ENCODE measurements at places on chromosomes 16 and 17.

- no peak for DNase-seq
Measured at GRCh38 chr17:49388290-49388640, 26.2 kb upstream of the ZNF652 start.

DNA sequence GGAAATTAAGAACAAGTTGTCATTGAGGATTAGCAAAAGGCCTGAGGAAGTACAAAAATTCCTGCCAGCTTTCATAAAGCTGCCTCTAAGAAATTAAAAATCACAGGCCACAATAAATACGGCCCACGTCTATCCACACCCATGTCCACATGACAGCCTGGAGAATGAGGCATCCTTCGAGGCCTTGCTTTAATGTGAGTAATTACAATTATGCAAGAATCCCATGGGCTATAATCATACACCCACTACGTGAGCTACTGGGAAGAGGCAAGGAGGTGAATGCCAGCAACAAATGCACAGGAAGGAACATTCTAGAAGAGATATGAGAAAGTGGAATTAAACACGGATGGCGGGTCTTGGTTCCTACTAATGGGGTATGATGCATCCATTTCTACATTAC is 65.4 kb upstream of the ZFHX3 start:
- no peak for DNase-seq

GRCh38 chr16:25372716-25373115 is 115.1 kb upstream of the ZKSCAN2 start:
- no peak for DNase-seq

DNA sequence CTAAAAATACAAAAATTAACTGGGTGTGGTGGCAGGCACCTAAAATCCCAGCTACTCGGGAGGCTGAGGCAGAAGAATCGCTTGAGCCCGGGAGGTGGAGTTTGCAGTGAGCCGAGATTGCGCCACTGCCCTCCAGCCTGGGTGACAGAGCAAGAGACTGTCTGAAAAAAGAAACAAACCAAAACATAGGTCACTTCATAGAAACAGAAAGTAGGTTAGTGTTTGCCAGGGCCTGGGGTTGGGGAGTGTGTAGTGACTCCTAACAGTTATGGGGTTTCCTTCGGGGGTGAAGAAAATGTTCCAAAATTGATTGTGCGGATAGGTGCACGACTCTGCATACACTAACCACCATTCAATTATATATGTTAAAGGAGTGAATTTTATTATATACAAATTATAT is 59.2 kb downstream of the ATP2C2 start:
- no peak for DNase-seq

GRCh38 chr17:73541111-73541510 is 103.1 kb downstream of the SDK2 start:
- no peak for DNase-seq

DNA sequence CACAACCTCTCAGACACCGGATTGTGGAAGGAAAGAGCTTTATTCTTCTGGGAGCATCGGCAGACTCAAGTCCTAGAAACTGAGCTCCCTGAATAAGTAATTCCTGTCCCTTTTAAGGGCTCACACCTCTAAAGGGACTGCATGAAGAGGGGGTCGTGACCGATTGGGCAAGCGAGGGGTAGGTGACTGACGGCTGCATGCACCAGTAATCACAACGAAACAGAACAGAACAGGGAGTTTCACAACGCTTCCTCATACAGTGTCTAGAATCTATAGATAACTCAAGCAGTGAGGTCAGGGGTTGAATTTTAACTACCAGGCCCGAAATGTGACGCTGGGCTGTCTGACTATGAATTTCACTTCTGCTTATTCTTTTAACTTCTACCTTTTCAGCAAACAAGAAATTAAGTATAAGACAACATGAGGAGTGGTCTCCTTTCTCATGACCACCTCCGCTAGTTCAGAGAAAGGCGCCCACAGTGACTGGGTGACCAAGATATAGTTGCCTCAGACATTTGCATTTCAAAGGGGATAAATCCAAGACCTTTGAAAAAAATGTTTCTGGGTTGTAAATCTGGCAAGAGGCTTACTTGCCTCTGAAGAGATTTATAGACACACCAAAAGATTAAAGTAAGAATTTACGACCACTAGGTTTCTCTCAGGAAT is 88.4 kb upstream of the ATF7IP2 start:
- DNase-seq, result no peak

DNA sequence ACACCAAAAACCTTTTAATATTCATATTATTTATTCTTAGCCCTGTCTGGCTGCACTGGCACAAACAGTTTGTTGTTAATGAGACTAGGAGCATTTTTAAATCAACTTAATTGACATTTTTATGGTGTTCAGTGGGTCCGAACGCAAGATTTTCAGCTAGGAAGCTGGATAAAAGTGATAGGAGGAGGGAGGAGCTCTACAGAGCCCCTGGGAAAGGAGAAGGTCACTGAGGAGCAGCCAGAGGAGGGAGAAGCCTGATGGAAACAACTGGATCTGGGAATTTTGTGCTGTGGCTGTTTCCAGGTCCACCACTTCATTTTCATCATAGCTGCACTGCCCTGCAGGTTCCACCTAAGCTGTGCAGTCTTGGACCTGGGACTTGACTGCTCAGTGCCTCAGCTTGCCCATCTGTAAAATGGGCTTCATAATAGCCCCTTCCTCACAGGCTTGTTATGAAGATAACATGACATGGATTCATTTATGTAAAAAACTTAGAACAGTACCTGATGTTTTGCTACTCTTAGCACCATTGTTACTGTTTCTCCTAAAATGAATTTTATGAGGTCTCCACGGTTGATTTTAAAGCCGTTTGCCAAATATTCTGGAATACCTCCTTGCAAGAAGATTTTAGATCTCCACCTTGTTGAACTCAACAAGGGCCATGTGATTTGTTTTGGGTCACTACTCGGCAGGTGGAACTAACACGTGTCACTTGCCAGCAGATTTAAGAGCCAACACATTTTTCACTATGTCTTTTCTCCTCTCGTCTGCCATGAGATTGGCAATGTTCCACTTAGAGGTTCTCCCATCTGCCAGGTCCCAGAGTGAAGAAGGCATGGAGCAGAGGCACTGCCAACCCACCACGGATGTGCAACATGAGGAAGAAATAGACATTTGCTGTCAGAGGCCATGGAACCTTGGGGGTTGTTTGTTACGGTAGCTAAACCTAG is 18.7 kb upstream of the GRIN2A start:
- no peak for DNase-seq

- no peak for DNase-seq
Measured at GRCh38 chr17:50527155-50527762, 5.3 kb upstream of the EPN3 start.

GRCh38 chr16:70700101-70701020 is 14.5 kb upstream of the MTSS2 start:
- peak; percentile 84 for DNase-seq

- no peak for DNase-seq
Measured at GRCh38 chr17:56997313-56997712, 19.4 kb downstream of the SCPEP1 start.

DNA sequence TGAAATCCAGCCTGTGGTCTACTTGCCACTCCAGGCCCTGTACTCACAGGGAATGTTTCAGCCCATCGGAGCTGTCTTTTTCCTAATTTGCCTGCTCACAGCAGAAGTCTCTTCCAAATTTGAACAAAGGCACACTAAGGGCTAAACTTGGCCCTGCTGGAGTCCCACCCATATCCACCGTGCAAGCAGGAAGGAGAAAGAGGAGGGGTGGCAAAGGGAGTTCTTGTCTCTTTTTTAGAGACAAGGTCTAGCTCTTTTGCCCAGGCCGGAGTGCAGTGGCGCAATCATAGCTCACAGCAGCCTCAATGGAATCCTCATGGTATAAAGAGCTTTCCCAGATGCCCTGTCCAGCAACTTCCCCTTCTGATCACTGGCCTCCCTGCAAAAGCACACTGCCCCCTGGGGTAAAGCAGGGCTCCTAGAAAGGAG is 2.7 kb upstream of the PRM1 start:
- DNase-seq, result no peak

DNA sequence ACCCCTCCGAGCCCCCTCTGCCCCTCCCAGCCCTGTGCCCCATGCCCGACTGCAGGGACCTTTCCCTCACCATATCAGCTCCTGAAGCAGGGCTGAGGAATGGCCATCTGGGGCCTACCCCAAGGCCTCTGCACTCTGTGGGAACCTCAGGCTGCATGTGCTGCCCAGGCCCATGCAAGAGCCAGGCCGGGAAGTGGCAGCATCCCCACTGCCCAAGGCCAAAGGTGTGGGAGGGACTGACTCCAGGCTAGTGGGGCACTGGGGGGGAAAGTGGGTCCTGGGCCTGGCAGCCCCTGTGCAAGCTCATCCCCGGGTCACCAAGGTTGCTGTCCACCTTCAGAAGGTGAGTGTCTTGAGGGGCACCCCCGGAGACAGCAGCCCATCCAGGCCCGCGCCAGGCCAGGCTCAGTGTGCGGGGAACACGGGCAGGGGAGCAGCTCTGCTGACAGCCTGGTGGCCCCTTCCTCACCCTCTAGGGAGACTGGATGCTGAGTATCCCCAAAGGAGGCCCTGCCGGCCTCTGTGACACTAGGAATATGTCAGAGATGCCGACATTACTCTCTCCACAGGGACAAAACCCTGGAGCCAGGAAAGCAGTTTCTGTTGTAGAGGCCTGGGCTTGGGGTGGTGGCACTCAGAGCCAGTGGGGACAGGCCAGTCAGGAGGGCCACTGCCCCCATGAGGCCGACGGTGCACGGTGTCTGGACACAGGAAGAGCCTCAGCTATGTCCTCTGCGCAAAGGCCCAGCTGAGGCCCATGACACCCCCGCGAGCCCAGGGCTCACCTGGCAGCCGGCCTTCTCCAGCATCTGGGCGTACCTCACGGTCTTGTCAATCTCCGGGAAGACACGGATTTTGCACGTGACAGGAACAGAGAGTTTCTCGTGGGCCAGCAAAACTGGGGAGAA is 3.3 kb downstream of the DUS1L start:
- no peak for DNase-seq

DNA sequence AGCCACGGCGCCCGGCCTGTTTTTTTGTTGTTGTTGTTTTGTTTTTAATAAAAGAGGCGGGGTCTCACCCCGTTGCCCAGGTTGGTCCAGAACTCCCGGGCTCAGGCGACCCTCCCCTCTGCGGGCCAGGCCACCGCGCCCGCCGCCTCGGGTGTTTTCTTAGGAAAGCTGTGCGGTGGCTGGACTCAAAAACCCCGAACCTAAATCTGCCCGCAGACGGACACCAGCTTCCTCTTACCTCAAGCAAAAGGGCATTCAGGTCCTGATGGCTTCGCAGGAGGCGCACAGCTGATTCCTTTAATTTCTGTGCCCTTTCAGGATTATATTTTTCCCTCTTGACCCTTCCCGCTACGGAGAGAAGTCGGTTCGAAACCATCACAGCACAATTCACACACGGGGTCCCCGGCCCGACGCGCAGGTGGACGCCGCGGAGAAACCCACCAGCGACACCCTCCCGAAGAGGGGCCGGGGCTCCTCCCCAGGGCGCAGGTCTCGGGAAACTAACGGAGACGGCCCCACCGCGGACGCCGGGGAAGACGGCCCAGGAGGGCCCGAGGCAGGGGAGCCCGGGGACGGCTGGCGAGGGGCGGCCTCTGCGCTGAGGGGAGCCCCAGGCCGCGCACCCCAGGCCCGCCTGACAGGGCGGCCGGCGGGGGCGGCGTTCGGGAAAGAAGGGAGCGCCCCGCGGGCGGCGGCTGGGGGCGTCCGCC is 653 bp downstream of the FANCA start:
- DNase-seq, result no peak

GRCh38 chr16:26731729-26732128 is 335.0 kb upstream of the C16orf82 start:
- no peak for DNase-seq

GRCh38 chr16:71430744-71431143 is 11.1 kb downstream of the TLE7 start:
- DNase-seq, result no peak

DNA sequence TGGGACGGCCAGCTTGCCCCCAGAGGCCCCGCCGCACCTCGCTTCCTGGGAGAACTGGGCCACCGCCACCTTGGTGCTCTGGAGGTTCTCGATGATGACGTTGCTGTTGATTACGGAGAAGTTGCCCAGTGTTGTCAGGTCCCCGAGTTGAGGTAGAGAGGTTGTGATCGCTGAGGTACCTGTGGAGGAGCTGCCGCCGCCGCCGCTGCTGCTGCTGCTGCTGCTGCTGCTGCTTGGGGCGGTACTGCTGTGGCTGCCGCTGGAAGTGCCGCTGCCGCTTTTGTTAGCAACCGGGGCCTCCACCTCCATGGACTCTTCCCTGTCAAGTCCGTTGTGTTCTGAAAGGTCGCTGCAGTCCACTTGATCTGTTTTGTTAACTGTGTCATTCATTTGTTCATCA is 9.5 kb downstream of the SALL1 start:
- DNase-seq, result no peak

DNA sequence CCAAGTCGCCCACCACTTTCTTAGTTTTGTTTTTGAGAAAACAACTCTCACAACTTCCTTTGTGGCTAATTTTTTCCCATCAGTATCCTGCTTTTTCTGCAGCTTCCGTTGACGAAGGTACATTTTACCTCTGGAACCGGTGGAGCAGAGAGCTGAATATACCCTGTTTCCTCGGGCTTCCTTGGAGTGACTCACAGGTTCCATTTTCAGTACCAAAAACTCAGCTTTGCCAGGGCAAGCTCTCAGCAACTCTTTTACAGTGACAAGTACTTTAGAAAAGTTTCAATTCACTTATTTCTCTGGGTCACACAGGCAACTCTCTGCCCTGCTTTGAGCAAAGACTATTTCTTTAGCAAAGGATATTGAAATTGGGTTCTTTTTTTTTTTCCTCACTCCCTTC is 318.9 kb downstream of the SNX29 start:
- DNase-seq, result no peak

DNA sequence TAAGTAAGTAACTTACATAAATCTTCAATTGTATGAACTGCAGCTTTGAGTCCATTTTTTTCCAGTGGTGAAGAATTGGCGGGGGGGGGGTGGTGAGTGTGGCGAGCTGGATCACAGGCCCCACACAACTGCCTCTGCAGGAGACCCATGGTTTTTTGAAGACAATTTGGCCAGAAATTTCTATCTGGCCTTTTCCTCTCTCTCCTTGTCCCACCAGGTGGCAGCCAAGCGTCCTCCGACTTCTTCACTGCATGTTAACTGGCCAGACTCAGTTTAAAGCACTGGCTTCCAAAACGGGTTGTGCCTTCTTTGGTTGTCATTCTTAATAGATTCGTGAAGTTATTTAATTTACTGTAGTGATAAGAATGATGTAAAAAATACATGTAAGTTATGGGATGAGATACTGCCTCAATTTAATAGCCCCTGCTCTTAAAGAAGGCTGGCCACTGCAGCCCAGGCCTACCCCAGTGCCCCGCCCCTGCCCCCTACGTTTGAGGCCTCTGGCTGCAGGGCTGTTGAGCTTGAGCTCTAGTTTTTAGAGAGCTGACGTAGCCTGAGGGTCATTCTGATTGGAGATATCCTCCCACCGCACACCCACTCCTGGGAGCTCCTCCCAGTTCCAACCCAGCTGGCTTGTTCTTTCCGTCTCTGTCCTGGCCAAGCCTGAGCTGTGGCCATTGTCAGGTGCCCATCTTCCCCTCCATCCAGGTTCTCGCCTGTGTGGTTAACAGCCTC is 36.4 kb downstream of the AKAP1 start:
- peak; percentile 60 for DNase-seq

DNA sequence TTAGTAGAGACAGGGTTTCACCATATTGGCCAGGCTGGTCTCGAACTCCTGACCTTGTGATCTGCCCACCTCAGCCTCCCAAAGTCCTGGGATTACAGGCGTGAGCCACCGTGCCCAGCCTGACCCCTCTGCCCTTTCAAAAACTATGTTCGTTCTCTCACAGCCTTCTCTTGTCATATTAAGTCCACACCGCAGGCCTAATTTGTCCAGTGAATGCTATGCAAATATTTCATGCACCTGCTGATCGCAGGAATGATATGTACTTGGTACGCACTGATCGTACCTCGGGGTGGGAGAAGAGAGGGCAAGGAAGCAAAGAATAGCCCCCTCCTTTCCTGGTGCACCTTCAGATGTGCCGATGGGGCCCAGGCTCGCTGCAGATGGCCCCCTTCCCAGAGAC is 3.0 kb upstream of the BIRC5 start:
- DNase-seq, result no peak
